ENCODE measurements at places on chromosomes 11 and 22.

DNA sequence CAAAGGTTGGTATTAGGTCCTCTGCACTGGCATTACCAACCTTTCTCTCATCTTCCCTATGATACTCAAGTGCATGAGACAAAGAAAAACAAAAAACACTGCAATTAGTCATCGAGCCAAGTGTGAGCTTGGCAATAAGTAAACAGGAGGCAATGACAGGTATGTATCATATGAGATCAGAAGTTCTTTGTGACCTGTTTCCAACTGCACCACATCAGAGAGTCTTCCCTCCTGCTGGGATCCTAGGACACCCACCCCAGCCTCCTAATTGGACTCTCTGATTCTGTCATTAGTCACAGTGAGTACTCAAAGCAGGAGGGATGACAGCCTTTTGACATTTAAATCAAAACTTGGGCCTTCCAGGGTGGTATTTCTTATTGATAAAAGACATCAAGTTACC, 7.8 kb upstream of the JAML start:
- no peak for DNase-seq

GRCh38 chr11:94417386-94417987, 16.3 kb upstream of the GPR83 start:
- DNase-seq = no peak

DNA sequence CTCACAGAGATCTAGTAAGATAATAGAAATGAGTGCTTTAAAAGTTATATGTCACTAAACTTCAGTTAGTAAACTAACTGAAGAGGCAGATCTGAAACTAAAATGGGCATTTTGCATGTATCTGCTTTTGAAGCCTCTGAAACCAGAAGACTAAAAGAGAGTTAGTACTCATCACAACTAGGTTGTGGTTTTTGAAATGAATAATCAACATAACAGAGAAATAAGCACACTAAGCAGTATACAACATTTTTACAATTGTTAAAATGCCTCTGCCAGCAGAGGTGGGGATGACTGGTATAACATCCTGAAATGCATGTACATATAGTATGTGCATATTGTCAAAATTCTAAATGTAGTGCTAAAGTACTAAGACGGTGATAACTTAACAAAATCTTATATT, 564.5 kb downstream of the DLG2 start:
- no peak for DNase-seq

DNA sequence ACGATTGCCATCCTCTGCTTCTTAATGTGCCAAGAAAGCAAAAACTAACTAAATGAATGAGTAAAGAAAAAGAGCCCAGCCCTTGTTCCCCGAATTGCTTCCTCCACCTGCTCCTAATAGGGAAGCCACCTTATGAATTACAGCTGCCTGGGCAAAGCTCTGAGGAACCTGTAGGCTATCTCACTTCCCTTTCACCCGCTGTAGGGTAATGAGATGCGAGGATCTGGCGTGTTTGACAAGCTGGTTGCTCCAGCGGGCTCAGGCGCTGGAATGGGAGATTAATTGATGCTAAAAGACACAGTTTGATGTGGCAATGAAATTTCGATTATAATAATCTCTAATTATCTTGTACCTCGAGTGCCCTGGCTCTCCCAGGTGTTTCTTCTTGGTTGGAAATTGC, 256.4 kb downstream of the NTM start:
- no peak for DNase-seq

- no peak for DNase-seq
Measured at GRCh38 chr11:28542561-28542960, 434.4 kb downstream of the METTL15 start.

GRCh38 chr11:16612566-16613261, 125.7 kb upstream of the C11orf58 start:
- no peak for DNase-seq

DNA sequence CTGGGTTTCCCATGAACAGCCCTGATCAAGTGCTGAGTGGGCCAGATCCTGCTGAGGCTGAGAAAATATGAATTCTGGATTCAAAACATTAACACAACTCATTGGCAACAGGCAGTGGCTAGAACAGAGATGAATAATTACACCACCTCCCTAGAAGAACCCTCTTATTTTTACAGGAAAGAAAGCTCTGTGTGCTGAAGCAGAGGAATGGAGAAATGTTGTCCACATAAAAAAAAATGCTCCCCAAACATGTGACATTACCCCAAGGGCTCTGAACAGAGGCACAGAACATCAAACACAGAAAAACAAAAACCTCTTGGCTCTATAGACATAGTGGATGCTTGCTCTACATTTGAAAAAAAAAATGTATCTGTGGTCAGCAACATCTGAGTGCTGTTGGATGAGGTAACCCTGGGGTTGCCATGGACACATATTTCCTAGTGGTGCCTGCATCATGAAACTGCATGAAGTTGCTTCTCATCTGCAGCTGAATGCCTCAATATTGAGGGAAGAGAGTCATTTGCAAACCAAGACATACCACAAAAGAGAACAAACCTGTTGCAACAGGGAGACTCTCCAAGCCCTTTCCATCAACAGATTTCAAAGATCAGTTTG, 98.8 kb downstream of the SNX19 start:
- no peak for DNase-seq

All from stimulated activated CD8-positive, alpha-beta memory T cell treated with anti-CD3 and anti-CD28 coated beads, Interleukin-4, amount 100 ng/mL, for 1 hour (primary cell).